ENCODE measurements at places on chromosomes 11 and 22.

GRCh38 chr11:14643697-14644225, at the start of gene PDE3B:
PDE3B (plus strand) TSS chr11:14643804; CDS start chr11:14644076, 272 bp downstream.
- peak; percentile 67 for DNase-seq

GRCh38 chr11:101456812-101457211, 127.0 kb downstream of the TRPC6 start:
- DNase-seq = peak; percentile 79

DNA sequence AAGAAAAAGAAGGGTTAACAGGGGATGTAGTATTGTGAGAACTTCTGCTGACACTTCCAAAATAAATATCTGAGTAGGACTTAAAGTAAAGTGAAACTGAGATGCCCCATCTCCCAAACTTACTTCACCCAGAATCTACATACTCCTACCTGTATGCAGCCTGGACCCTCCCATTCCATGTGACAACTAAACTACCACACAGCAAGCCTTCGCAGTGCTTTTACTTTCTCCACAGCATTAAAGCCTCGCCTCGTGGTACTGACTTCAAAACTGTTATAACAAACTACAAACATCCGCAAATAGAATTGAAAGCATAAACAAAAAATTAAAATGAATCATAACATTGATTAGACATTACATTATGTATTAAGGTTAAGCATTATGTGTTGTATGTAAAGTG, 985 bp downstream of the MPZL2 start:
- DNase-seq = no peak

DNA sequence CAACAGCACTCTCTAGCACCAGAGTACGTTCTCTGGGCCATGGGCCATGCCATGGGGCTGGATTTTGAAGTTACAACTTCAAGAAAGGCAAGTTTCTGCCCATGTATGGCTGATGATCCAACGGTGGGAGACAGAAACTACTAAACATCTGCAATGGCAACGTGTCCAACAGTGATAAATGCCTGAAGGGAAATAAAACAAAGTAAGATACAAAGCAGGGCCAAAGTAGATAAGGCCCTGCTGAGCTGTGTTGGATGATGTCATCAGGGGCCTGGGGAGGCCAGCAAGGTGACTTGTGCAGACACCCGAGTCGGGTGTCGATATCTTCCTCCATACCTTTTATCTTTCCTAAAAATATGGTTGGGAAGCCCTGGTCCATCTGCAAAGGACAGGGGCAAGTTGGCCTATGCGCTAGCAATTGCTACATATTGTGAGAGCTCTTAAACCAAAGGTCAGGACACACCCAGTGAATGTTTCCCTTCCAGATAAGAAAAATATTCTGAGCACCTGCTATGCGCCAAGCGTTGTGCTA, 487.2 kb downstream of the MN1 start:
- no peak for DNase-seq

DNA sequence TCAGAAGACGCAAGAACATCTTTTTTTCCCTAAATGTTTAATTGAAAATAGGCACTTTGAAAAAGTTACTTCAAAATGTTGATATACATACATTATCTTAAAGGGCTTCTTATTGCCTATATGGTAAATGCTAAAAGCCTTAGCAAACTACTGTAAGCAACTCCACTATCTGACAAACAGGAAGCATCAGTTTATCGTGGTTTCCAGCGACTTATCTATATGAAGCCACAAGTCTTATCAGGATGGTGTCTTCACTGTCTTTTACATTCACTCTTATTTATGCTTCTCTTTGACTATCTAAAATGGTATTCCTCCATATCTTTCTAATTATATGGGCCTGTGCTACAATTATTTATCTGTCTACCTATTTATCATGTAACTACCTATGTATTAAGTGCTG, 2091.9 kb downstream of the LRRC4C start:
- DNase-seq = no peak

GRCh38 chr11:131146827-131147490, 223.5 kb upstream of the NTM start:
- peak; percentile 29 for DNase-seq

GRCh38 chr22:28146401-28147314, 227.6 kb upstream of the PITPNB start:
- peak; percentile 53 for DNase-seq

DNA sequence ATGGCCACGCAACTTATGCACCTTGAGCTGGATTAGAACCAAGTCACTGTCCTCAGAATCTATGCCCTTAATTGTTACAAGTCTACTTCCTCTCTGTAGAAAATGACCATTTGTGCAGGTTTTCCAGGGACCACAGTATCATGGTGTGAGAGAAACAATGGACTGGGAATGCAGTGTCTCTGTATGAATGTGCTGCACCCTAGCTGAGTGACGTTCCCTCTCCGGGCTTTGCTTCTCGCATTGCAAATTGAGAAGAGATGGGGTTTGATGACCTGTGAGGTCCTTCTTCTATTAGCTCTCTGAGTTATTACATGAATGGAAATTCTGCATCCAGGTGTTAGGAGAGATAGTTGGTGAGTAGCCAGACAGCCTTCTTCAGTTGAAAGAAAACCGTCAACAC, 1052.3 kb downstream of the NTM start:
- DNase-seq = no peak

- peak; percentile 29 for DNase-seq
Measured at GRCh38 chr11:34234086-34234740, 123.6 kb downstream of the ABTB2 start.

GRCh38 chr11:116093481-116094270, 589.5 kb upstream of the CADM1 start:
- DNase-seq = no peak

- DNase-seq = no peak
Measured at GRCh38 chr11:123344790-123345357, 85.2 kb upstream of the GRAMD1B start.

GRCh38 chr11:19580646-19581045, 132.0 kb upstream of the NAV2 start:
- no peak for DNase-seq

DNA sequence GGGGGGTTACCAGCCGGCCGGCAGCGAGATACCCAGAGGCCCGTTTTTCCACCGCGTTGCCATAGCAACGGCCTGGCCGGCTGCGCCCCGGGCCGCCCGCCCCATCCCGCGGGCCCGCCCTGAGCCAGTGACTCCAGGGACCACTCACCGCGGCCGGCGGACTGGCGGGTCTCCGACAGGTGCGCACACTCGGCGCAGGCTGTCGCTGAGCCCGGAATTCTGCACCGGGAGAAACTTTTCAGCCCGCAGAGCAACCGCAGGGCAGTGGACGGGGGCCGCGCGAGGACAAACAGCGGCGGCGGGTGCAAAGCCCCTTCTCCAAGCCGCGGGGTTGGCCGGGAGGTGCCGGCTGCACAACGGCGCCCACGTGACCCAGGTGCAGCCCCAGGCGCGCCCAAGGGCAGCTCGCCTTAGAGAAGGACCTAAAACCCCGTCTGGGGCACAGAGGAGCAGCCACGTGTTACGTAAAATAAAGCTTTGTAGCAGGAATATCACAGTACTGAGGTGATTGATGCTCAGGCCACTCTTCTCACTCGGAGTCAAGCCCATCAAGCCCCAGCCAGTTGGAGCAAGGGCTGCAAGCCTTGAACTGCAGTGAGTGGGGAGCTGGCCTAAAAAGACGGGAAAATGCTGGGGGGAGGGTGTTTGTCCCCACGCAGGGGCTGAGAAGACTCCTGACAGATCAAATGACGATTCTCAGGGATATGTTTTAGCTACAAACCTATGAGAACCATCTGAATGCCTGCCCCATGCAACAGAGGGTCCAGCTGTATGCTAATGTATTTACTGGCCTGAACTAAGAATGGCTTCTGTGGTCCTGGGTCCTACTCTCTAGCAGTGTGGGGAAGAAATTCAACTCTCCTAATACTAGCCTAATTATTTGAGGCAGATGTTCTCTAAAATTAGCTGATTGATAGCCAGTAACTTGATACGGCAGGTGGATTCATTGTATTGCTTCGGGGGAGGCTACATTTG, at the start of gene STK33:
Gene STK33, minus strand, starts transcription at position 294 of the 975 bp plus-strand sequence. CDS start 119,323 bp downstream, outside the sequence.
- peak; percentile 63 for DNase-seq

- peak; percentile 16 for DNase-seq
Measured at GRCh38 chr11:66542362-66542761, 3.5 kb downstream of the ZDHHC24 start.

DNA sequence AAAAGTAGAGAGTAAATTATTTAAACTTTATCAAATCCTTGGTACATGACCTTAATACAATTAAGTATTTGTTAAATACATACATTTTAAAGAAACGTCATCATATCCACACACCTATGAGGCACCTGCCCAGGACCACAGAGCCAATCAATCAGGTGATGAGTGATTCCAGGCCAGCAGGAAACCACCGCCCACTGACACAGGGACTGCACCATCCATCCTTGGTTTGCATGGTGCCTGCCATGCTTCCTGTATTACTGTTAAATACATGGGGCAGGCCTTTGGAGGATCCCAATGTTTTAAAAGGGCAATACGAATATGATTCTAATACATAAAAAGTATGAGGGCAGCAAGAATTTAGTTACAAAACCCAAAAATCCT, 7.0 kb upstream of the TBC1D10A start:
- DNase-seq = no peak

GRCh38 chr22:44566911-44567310, 68.9 kb upstream of the RTL6 start:
- DNase-seq = no peak

DNA sequence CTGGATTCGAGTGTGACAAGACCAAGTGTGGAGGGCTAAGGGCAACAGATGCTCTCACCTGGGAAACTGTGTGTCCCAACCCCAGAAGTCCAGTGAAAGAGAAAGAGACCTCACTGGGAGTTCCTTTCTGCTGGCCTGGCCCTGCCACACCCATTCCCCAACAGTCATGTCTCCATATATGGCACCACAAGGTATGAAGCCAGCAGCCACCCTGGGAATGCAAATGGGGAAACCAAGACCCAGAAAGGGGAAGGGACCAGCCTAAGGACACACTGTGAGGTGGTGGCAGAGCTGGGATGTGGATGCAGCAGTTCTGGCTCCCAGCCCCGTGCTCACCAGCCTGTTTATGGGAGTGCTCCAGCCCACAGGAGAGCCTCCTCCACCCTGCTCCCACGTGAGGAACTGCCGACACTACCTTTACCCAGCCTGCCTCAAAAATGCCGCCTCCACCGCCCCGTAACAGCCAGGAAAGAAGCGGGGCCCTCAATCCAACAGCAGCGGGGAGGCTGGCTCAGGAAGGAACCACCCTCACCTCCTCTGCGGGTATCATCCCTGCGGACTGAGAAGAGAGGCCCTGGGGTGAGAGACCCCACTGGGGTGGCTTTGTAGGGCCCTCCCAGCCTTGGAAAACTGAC, 12.6 kb downstream of the LMO1 start:
- DNase-seq = no peak

GRCh38 chr22:37672920-37673455, 2.4 kb upstream of the LGALS1 start:
- DNase-seq = no peak

DNA sequence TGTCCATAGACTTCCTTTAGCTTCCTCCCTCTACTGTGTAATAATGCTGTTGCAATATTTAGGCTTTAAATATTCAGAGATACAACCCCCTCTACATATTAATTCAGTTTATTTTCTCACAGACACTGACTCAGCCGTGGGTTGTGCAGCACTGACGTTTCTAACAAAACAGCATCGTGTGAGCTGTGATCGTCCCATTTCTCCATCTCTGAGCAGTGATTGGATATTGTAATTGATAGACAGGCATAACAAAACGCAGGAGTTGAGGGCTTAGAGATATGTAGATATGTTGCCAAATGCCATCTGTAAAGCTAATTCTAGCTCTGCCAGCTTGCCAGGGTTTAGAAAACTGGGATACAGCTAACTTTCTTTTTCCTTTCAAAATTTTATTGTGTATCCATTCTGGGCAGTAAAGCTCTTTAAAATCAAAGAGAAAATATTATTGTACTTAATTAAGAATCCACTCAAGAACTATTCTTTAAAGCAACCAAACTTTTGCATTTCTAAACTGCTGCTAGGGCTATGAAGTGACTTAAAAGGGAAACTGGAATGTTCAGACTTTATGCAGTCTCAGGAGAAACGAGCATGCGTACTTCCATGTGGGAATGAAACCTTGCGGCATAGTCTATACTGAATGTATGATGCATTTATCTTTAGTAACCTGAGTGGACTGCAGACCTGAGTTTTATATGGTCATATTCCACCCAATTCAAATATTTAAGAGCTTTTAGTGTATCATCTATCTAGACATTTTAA, 22.7 kb downstream of the BTBD10 start:
- peak; percentile 96 for DNase-seq

- peak; percentile 81 for DNase-seq
Measured at GRCh38 chr11:128194216-128194615, 393.1 kb downstream of the ETS1 start.

- DNase-seq = peak; percentile 88
Measured at GRCh38 chr11:111454561-111455192, 57.5 kb downstream of the BTG4 start.

GRCh38 chr11:23539556-23539955, 679.3 kb upstream of the CCDC179 start:
- DNase-seq = peak; percentile 5

DNA sequence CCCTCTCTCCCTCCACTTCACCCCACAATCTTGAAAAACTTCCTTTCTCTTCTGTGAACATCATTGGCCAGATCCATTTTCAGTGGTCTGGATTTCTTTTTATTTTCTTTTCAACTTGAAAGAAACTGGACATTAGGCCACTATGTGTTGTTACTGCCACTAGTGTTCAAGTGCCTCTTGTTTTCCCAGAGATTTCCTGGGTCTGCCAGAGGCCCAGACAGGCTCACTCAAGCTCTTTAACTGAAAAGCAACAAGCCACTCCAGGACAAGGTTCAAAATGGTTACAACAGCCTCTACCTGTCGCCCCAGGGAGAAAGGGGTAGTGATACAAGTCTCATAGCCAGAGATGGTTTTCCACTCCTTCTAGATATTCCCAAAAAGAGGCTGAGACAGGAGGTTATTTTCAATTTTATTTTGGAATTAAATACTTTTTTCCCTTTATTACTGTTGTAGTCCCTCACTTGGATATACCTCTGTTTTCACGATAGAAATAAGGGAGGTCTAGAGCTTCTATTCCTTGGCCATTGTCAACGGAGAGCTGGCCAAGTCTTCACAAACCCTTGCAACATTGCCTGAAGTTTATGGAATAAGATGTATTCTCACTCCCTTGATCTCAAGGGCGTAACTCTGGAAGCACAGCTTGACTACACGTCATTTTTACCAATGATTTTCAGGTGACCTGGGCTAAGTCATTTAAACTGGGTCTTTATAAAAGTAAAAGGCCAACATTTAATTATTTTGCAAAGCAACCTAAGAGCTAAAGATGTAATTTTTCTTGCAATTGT, 92.3 kb downstream of the CD44 start:
- no peak for DNase-seq

DNA sequence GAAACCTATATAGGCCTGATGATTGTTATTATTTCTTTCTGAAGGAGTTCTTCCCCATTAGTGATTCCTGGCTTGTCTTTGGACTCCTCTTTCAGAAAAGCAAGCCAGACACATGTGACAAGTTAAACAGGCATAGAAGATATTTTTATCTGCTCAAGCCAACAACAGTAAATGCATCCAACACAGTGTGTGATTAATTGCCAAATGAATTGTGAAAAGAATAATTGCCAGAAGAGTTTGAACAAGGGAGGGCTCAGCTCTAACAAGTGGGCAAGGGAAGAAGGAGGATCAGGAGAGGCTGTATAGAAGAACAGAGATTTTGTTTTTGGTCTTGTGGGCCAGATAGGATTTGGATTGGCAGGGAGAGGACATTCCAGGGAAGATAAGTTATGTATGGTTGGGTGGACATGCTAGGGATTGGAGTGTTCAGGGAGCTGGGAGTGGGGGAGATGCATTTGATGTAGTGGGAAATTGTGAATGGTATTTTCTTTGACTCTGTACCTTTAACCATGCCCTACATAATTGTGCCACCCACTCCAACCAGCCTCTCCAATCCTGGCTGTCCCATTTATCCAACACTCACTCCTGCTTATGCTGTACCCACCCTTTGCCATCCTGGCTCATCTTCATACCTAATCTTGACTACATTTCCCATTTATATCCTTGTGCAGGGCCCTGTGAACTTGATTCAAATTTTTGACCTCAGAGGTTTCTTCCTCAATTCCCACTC, 172.8 kb downstream of the RRAS2 start:
- no peak for DNase-seq
